ENCODE measurements at places on chromosomes 2 and 18.

GRCh38 chr2:23412556-23413155, 27.7 kb downstream of the KLHL29 start:
- no peak for DNase-seq

DNA sequence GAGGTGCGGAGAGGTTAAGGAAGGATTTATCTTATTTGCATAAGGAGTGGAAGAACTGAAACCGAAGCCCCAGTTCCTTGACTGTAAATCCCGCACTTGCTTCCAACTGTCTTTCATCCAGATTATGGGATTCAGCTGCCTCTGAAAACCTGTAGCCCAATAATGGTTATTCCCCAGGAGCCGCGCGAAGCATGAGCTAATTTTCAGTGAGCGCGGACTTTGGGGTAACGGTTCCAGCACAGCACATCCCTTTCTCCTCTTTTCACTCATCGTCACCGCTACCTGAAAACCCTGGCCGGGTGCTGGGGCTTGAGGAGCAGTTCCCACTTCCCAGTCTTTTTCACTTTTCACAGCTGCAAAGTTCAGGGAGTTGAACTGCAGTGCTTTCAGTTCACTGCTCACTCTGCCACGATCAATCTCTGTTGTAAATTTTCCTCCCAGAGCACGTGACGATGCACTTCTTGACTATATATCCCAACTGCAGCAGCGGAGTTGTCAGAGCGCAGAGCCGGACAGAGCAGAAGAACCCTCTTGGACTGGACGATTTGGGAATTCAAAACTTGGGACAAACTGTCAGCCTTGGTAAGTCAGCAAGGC, at the start of gene KCNE4:
KCNE4 (plus strand) TSS at position 498 of the 597 bp plus-strand sequence. CDS start 641 bp downstream, outside the sequence.
- no peak for DNase-seq

DNA sequence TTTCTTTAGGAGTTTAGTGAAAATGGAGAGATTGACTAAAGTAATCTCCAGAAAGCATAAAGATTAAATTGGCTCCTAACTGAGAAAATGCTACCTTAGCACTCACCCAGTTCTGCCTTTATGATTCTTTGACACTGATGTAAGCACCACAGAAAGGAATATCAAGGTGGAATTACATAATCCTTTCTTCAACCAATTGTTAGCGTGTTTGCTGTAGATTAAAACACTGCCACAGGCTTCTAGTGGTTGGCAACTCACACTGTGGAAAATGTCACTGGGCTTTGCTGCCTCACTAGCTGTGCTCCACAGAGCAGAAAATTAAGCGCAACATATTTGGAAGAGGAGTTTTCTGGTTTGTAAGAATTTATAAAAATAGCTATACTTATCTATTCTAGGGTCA, 104.1 kb downstream of the DLGAP1 start:
- DNase-seq, result no peak

DNA sequence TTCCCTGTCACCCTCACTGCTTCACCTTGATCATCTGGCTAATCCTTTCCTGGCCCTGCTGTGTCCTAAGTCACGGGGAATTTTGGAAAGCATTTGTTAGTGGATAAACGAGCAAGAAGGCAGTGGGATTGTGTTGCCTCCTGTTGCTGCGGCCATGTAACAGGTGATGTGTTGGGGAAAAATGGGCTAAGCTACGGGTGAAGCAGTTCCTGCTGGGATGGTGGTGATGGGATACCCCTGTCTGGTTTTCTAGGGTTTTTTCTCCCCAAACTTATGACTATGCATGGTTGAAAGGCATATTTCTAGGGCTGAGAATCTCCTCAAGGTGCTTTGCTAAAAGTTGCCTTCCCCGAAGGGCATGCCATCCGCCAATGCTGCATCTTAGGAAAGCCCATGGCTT, 68.1 kb downstream of the WDSUB1 start:
- DNase-seq, result no peak

GRCh38 chr2:215635788-215636139, 199.9 kb upstream of the FN1 start:
- DNase-seq, result no peak

DNA sequence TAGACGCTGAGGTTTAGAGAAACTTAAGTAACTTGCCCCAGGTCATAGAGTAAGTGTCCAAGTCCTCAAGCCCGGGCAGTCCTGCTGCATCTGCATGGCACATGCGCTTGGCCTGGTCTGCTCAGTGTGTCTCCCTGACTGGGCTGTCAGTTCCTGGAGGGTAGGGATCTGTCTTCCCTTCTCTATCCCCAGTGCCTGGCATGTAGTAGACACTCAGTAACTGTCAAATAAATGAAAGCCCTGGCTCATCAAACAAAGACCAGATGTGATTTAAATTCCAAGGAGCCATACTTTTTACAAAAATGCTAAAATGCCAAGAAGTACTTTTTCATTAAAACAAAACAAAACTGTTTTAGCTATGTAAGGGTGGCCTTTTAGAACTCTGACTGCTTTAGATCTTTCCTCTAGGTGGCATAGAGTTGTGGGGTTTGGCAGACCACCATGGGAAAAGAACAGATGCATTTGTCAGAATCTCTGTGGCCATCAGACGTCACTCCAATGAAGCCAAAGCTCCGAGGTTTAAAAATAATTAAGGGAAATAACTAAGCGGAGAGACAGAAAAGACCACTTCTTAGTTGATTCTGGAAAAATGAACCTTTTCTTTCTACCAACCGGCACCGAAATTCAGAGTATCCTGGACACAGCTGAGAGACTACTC, 34.0 kb downstream of the EPAS1 start:
- no peak for DNase-seq

GRCh38 chr2:173395567-173396351, 41.1 kb downstream of the CDCA7 start:
- no peak for DNase-seq
